ENCODE measurements at places on chromosomes 4 and X.

GRCh38 chr4:151912632-151913031 is 151.8 kb upstream of the GATB start:
- no peak for DNase-seq

DNA sequence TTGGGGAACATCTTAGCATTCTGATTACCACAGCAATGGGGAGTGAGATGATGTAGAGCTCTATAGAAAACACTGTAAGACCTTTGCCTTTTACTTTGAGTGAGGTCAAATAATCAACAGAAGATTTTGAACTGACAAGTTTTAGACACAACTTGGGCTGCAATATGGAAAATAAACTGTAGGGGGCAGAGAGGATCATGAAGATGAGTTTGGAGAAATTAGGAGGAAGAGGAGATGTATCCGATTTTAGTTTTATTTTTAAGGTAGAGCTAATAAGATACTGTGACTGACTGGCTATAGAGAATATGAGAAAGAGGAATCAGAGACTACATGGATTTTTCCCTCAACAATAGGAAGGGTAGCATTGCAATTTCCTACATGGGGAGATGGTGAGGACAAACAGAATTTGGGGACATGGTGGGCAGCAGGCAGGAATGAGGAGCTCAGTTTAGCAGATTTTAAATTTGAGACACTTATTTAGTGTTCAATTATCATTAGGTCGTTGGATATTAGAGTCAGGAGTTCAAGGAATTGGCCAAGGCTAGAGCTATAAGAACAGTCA is 563.1 kb downstream of the INPP4B start:
- DNase-seq: no peak

DNA sequence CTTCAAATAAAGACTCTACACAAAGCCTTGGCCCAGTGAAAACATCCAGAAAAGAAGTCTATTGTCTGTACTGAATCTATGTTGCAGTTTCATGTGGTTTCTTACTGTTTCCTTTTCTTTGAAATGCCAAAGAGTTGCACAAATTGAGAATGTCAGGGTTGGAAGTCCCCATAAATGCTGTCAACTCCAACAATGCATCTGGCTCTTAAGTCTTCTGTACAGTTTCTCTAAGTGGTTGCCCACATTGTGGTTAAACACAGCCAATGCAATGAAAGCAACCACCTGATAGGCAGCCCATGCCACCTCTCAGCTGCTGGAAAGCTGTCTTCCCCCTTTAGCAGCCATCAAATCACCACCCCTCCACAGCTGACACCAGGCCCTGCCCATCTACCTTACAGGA is 67.2 kb upstream of the C1GALT1C1 start:
- DNase-seq: no peak

DNA sequence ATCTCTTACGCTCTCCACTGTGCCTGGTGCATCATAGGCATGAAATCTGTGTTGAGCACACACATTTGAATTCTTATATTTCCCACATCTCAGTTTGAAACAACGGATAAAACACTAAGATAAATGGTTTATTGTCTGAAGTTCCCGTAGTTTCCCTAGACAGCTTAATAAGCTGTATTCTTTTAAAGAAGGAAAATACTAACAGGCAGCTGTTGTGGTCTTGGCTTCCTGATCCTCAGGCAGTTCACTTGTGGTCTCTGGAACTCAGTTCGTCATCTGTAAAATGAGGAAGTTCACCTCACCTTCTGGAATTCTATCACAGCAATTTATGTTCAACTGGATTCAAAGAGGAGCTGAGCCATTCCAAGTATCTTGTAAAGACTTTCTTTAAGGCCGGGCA is 1805.6 kb upstream of the TENM3 start:
- no peak for DNase-seq

DNA sequence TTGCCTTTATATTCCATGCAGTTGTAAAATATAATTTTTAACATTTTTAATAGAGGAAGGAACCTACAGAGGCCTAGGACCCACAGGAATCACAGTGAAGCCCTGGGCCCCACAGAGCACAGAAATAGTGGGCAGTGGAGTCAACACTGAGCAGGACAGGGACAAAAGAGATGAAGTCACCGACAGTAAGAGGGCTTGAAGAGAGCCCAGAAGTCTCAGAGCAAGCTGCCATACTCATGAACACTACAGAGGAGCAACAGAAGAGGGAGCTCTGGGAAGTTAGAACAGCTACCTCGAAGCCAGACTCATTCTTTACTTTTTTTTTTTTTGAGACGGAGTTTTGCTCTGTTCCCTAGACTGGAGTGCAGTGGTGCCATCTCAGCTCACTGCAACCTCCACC is 149.3 kb upstream of the TENM3 start:
- no peak for DNase-seq

- DNase-seq: no peak
Observed at GRCh38 chrX:146241902-146242301, 424.3 kb downstream of the SLITRK2 start.

GRCh38 chr4:128107766-128108165 is 46.7 kb downstream of the LARP1B start:
- no peak for DNase-seq

GRCh38 chr4:156475322-156475721 is 496.3 kb downstream of the PDGFC start:
- DNase-seq: no peak

DNA sequence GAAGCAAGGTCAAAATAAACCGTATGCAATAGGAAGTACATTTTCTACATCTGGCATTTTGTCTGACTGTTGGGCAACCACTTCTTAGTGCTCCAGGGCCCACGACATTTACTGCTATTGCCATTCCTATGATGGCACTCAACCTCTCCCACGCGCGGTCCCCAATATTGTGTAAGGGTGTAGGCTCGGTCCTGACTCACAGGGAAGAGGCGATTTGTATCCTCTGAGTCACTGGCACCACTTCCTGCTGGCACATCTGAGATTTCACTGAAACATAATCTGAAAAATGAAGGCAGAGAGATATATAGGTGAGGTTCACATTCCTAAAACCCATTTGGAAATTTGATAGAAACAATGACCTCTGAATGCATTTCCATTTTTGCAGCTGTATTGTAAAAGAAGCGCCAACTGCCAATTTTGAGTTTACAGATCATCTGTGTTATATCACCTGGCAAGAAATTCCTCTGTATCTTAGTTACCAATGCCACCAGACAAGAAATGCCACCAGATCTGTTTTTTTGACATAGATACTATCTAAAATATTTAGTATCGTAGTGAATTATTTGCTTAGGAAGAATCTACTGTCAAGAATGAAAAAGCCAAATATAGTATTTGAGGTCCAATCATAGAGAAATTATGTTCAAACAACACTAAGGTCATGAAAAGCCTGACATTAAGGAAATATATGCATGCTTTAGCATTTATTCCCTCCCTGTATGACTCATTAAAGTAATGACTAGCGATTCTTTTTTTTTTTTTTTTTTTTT is 9.8 kb downstream of the EREG start:
- DNase-seq: no peak

GRCh38 chr4:80202190-80202711 is 4.9 kb downstream of the PRDM8 start:
- DNase-seq: no peak

DNA sequence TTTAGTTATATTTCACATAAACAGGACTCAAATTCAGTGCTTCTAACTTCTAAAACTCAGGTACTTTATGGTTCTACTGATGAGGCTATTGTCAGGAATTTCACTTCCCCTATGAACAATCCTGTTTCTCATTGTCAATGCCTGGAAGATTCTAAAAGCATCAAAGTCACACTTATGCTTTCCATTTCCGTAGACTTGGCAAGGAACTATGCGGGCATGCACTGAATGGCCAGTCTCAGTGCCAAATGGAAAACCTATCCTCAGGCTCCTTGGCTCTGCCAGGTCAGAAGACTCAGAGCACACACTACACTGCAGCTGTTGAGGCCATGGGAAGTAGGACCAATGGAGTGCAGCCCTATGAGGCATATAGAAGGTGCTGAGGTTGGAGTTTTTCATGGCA is 97.0 kb upstream of the PTPN13 start:
- no peak for DNase-seq

- no peak for DNase-seq
Observed at GRCh38 chrX:22534643-22535042, 261.9 kb downstream of the CBLL2 start.

GRCh38 chrX:53239474-53239873 is 14.5 kb upstream of the KDM5C start:
- DNase-seq: no peak

- no peak for DNase-seq
Observed at GRCh38 chr4:153987291-153987690, 198.4 kb upstream of the SFRP2 start.

DNA sequence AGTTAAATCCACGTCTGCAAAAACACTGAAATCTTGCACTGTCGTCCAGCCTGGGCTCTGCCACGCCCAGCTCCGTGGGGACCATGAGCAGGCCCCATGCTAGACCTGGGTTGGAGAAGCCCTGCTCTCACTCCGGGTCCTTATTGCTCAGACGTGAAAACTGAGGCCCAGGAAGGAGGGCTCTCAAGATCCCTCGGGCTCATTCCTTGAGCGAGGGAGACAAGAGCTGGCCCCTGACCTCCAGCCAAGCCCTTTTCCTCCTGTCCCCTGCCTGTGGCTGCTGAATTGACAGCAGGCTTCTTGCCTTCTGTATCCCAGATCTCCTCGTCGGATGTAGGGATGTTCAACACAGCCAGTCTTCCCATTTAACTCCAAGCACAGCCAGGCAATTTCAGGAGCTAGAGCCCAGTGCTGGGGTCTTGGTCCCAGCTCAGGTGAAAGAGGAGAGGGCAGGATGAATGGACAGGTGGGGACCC is 109.5 kb downstream of the CPZ start:
- DNase-seq: no peak

- no peak for DNase-seq
Observed at GRCh38 chr4:31877429-31877828, 1157.3 kb downstream of the PCDH7 start.

DNA sequence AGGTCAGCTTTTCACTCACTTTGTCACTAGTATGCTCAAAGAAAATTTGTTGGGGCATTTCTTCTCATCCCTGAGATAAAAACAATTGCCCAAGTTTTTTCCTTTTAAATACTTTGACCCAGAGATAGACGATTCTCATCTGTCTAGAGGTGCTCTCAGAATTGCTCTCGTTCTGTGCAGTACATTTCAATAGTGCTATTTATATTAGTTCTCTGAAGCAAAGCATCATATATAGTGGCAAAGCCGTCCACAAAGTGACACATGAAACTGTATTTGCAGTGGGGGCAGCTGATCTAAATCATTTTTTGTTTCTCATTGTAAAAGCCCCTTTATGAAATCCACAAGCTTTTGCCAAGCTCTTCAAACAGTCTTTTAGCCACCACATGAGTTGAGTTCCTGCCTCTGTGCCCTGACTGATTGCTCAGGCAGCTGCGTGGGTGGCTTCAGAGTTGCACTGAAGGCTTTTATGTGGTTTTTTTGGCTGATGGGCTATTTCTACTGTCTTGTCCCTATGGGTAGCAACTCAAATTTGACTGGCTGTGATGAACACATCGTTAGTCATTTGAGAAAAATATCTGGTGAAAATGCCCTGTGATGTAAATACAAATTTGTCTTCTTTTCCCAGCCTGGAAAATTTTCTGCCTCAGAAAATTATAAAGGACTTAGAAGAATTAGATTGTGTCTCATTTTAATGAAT is 119.1 kb upstream of the OTUD4 start:
- DNase-seq: no peak

- DNase-seq: no peak
Observed at GRCh38 chr4:10036807-10037342, 15.6 kb upstream of the SLC2A9 start.

- no peak for DNase-seq
Observed at GRCh38 chr4:160406263-160406825, 1303.5 kb downstream of the RAPGEF2 start.

DNA sequence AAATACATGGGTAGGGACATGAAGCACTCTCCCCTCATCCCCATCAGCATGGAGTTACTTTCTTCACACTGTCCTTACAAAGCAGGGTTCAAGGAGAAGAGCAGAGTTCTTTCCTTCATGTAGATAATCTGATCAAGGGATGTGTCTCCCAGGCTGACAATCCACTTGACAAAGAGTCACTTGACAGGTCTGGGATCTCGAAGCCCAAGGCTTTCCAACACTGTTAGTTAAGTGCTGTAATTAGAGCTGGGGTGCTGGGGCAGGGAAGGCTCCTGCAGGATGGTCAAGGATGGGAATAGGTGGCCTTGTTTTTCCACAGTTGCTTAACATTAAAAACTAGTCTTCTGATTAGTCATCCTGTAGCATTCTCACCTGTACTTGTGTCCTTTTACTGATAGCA is 38.0 kb downstream of the CCNG2 start:
- no peak for DNase-seq

- DNase-seq: no peak
Observed at GRCh38 chr4:15043226-15043625, 40.9 kb downstream of the CPEB2 start.

- DNase-seq: no peak
Observed at GRCh38 chr4:57333684-57334083, 223.5 kb upstream of the IGFBP7 start.

DNA sequence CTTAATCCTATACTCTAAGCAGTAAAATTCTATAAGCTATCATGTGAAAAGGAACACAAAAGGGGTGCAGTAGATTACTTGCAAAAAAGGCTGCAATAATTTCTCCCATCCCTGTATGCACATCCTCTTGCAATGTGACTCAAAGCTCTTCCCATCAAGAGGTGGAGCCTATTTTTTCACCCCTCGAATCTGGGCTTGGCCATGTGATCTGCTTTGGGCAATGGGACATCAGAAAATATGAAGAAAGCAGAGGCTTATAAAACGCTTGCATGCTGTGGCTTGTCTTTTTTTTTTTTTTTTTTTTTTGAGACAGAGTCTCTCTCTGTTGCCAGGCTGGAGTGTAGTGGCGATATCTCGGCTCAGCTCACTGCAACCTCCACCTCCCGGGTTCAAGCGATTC is 33.0 kb downstream of the GEMIN8 start:
- DNase-seq: no peak

- DNase-seq: no peak
Observed at GRCh38 chr4:150817017-150817416, 198.1 kb downstream of the LRBA start.

DNA sequence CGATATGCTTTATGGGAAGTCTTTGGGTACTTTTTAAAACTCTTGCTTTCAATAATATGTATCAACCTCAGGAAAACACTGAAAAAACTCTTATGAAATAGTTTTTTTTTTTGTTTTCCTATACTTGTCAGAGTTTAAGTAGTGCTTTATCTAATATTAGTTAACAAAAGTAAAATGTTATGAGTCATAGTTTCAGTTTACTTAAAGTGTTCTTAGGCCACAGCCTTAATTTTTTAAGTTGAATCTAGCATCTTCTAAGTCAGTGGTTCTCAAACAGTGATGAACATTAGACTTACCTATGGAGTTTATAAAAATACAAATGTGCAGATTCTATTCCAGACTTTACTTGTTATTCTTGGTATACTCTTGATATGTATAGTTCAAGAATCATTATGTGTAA is 26.3 kb upstream of the ADGRL3 start:
- no peak for DNase-seq
